ENCODE measurements at places on chromosomes 12 and 14.

DNA sequence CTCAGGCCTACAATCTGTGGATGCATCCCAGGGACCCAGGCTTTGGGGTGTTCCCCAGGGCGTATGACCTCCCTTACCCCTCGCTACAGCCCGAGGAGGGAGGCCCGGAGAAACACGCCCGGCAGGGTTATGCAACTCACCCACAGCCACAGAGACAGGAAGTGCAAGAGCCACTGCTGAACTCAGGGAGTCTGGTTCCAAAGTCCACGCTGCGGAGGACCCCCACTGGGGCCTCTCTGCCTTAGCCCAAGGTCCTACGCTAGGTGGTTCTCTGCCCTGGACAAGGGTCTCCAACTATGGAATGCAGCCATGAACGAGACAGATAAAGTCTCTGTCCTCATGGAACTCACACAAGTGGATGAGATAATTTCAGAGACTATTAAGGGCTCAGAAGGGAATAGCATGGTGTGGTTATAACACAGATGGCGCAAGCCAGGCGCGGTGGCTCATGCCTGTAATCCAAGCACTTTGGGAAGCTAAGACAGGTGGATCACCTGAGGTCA is 11.3 kb downstream of the SCARB1 start:
- DNase-seq = no peak

- DNase-seq = peak; percentile 90
Observed at GRCh38 chr12:125773033-125773640, 707.9 kb downstream of the AACS start.

GRCh38 chr12:56084958-56085543 is 5.1 kb downstream of the ERBB3 start:
- peak; percentile 71 for DNase-seq

DNA sequence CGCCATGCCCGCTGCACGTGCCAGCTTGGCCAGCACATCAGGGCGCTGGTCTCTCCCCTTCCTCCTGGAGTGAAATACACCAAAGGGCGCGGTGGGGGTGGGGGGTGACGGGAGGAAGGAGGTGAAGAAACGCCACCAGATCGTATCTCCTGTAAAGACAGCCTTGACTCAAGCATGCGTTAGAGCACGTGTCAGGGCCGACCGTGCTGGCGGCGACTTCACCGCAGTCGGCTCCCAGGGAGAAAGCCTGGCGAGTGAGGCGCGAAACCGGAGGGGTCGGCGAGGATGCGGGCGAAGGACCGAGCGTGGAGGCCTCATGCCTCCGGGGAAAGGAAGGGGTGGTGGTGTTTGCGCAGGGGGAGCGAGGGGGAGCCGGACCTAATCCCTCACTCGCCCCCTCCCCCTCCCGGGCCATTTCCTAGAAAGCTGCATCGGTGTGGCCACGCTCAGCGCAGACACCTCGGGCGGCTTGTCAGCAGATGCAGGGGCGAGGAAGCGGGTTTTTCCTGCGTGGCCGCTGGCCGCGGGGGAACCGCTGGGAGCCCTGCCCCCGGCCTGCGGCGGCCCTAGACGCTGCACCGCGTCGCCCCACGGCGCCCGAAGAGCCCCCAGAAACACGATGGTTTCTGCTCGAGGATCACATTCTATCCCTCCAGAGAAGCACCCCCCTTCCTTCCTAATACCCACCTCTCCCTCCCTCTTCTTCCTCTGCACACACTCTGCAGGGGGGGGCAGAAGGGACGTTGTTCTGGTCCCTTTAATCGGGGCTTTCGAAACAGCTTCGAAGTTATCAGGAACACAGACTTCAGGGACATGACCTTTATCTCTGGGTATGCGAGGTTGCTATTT is 914 bp upstream of the CCND2 start:
- DNase-seq = peak; percentile 93

DNA sequence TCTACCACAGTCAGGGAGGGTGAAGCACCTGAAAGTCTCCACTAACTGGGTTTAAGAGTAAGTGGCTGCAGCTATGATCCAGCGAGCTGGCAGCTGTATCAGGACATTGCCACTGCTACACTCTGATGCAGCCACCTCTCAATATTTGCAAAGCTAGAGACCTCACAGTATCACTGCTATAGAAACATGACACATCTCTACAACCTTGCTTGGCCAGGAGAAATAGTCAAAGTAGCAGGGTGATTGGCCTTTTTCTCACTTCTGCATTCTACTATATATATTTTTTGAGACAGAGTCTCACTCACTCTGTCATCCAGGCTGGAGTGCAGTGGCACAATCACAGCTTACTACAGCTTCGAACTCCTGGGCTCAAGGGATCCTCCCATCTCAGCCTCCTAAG is 9.3 kb upstream of the FMNL3 start:
- no peak for DNase-seq

- DNase-seq = no peak
Observed at GRCh38 chr12:132491138-132491663, 1.2 kb downstream of the FBRSL1 start.

- DNase-seq = peak; percentile 27
Observed at GRCh38 chr12:107361970-107362369, 268.6 kb upstream of the CRY1 start.

DNA sequence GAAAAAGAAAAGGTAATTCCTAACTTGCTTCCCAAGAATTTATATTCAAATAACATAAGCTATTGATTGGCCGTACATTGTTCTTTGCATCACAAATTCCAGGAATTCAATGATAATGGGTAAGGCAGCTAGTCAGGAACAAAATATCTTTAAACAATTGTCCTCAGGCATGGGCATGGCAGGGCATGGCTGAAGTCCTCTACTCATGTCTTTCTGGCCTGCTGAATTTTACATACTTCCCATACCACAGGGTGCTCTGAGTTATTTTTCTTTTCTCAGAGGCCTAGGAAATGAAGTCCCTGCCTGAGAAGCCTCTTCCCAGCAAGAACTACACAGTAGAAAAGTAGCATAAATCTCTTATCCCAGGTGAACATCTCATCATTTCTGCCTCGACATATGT is 15.1 kb upstream of the DRAM1 start:
- no peak for DNase-seq

DNA sequence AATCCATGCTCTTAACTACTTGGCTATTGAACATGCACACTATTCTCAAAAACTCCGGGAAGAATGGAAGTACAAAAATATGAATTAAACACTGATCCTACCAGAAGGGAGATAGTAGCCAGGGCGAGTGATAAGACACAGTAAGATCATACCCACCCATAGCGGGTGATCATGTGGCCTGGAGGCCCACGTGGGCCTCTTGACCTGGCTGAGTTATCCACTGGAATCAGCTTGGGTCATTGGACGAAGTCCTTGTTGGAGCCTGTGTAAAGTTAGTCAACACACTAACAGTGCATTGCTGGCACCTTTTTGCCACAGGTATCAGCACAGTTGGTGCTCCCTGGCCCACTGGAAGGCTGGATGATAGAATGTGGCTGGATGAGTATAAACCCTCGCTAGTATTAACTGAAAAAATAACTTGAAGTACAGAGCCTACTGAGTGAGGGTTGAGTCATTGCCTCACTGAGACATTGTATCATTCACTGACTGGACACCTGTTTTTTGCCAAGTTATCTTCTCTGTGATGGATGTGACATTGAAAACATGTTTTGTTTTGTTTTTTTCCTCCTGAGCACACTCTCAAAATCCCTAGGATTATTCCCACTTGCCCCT is 149.2 kb upstream of the FUT8 start:
- no peak for DNase-seq

- DNase-seq = peak; percentile 89
Observed at GRCh38 chr12:96195845-96196451, 1.8 kb downstream of the ELK3 start.

GRCh38 chr12:14777271-14777670 is 26.0 kb downstream of the WBP11 start:
- DNase-seq = peak; percentile 23

GRCh38 chr12:106873983-106874382 is 81.7 kb upstream of the TMEM263 start:
- DNase-seq = no peak
